ENCODE measurements at places on chromosomes 12 and 14.

- no peak for DNase-seq
Observed at GRCh38 chr12:83559650-83560049, 872.9 kb downstream of the TMTC2 start.

DNA sequence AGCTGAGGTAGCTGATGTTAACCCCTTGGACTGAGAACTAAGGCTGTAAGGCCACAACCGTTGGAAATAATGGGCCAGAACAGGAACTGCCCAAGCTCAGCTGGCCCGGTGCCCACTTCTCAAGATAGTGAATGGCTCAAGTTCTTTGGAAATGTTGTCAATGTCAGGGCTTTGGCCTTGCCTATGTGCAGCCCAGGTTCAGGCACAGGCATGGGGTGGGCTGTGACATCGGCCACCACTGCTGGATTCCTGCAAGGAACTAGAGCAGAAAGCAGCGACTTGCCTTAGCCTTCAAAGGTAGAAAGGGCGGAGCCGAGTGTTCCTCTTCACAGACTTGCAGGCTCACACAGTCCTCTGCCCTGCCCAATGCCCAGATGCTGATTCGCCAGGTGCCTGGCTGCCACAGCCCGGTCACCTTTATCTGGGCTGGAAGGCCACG, 291.2 kb downstream of the ZFP36L1 start:
- DNase-seq = no peak

GRCh38 chr12:26032719-26033241, 74.3 kb downstream of the RASSF8 start:
- no peak for DNase-seq

GRCh38 chr12:27284751-27285150, 40.7 kb downstream of the STK38L start:
- no peak for DNase-seq

DNA sequence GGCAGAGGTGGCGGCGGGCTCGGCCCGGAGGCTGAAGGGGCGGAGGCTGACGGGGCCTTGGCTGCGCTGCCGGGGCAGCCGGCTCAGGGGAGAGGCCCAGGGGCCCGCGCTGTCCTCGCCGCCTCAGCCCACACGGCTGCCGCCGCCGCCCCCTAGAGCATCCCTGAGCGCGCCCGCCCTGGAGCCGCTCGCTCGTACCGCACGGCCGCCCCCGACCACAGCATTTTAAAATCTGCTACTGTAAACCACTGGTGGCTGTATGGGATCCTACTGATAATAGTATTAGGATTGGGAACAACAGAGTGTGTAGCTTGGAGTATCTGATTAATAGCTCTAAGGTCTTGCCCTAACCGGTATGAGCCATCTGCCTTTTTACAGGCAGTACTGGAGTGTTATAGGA, 22.2 kb upstream of the EDDM3A start:
- DNase-seq = no peak

- DNase-seq = no peak
Observed at GRCh38 chr14:36057452-36058116, 118.9 kb downstream of the PTCSC3 start.

GRCh38 chr14:100905166-100905565, 1.6 kb upstream of the RTL1 start:
- no peak for DNase-seq

DNA sequence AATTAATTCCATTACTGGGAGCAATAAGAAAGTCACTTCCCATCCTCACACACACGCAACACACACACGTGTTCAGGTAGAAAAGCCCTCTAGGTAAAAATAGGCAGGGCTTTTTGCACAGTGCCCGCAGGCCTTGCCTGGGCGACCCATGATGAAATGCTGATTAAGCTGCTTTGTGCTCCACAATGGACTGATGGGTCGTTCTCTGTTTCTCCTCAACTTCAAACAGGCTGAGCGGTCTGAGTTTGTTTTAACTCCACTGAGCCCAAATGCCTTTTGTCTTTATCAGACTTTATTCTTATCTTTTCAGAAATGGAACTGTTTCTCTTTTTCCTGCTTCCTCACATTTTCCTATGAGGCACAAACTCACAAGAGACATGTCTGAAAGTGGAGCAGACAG, 9.4 kb upstream of the DACT1 start:
- DNase-seq = no peak

- peak; percentile 75 for DNase-seq
Observed at GRCh38 chr12:11719678-11720099, 70.2 kb downstream of the ETV6 start.

DNA sequence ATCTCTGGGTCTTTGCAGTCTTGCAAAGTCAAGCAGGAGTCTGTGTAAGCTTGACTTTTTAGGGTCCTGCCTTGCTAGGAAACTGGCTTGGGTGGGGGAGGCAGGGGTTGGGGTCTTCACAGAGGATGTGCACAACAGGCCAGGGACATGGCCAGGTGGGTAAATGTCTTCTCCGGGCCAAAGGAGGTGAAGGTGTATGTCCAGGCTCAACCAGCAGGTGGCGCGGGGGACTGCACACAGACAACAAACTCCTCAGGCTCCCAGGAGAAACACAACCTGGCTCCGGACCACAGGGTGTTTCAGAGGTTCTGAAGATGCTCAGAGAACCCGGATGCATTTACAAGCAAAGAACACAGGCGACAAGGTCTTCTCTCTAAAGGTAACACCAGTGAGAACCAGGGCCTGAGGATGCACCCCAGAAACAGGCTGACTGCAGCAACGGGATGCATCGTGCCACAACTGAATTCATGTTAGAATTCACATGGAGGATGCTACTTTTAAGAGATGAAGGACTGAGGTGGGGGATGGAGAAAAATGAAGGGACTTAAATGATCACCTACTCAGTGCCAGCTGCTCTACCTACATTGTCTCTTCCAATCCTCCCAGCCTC, 56.0 kb downstream of the PLEKHG3 start:
- DNase-seq = no peak

DNA sequence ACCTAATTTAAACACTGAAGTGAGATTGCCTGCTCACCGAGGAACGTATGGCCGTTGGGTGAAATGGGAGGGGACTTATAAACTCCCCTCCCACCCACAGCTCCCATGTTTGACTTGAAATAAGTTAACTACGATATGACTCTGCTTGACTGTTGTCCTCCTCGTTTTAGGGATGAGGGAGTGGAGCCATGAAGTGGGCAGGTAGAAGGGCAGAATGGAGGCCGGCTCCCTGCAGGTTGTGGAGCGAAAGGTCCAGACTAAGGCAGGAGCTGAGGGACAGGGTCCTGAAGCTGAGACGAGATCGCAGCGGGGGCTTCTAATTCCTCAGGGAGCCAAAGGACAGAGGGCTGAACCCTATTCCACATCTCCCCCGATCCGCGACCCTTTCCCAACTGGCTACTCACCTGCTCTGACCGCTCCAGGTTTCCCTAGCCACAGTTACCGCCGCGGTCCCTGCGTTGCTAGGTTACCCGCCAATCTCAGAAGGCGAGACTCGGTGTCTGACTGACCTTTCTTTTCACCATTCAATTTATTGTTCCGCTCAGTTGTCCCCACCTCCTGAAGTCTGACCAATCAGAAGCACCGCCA, 577 bp upstream of the TPCN1 start:
- DNase-seq = no peak

- DNase-seq = no peak
Observed at GRCh38 chr12:85713373-85713772, 122.8 kb downstream of the RASSF9 start.

DNA sequence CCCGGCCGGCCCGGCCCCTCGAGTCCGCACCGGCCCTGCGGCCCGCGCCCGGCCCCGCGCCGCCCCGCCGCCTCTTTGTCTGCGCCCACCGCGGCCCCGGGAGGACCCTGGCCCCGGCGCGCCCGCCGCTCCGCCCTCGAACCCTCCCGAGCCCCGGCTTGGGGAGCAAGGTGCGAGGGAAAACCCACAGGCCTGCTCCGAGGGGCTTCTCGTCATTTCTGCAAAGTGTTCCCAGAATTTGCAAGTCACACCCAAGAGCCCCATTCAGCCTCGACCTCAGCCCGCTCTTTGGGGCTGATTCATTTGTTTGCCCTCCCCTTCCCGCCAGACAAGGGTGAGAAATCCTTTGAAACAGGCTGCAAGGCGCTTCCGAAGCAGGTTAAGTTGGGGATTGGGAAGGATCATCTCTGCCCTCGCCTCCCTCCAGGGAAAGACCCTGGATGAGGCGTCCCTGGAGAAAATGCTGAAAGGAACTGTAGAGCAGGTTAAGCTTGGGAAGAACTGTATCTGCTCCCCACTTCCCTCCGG, 325 bp upstream of the CLIP1 start:
- DNase-seq = peak; percentile 11

DNA sequence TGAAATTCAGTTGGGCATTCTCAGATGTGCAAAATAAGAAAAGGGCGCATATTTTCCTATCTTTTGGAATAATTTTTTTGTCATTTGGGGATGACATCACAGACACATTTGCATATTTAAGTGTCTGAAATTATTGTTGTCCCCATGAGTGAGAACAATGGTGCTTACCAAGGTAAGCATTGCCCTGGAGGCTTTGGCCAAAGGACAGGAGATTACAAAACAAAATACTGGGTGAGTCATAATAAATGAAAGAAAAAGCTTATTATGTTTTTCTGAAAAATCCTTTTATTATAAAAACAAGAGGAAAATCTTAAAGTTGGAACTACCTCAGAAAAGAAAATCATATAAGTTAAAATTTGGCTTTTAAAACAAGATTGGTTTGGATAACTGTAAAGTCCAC, 254.9 kb downstream of the BTG1 start:
- DNase-seq = no peak

- DNase-seq = no peak
Observed at GRCh38 chr12:25843976-25844375, 114.5 kb upstream of the RASSF8 start.

GRCh38 chr12:12425616-12426015, 68.7 kb downstream of the BORCS5 start:
- DNase-seq = no peak

GRCh38 chr12:26097046-26097878, 27.6 kb downstream of the BHLHE41 start:
- DNase-seq = no peak

- DNase-seq = no peak
Observed at GRCh38 chr14:105840266-105841021, 314.1 kb downstream of the TMEM121 start.

- DNase-seq = peak; percentile 70
Observed at GRCh38 chr14:90644882-90645281, 171.3 kb downstream of the TTC7B start.

- DNase-seq = peak; percentile 23
Observed at GRCh38 chr12:93376436-93377251, 1.1 kb upstream of the NUDT4 start.

DNA sequence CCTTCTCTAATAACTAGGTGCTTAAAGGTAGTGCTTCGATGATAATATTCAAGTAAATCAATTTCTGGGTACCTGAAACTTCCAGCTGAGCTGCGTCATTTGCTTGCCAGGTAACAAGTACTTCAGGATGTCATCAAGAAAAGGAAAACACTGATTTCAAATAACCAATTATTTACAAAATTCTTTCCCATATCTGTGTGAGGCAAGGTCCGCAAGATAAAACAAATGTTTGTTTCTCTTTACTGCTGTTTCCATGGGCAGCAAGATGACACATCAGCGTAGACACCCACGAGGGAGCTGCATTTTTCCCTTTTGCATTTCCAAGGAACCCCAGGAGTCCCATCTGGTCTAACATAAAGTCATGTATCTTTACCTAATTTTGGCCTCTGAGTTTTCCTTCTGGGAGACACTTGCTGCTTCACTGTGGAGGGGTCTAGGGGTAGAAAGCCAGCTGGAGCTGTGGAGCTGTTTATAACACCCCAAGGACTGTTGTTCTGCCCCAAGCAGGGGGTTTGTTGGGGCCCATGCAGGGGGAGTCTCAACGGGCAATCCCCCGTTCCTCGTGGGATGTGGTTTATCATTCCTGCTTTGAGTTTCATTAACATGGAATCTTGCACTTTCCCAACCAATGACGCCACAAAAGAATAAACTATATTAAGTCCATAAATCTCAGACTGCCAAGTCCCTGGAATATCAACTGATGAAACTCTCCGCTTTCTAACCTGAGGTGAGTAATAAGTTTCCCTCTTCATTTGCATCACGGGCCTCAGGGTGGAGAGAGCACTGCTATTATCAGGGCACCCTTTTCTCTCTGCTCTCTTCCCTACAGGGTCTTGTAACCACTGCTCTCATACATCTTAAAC, 112.8 kb upstream of the PELI2 start:
- DNase-seq = no peak

DNA sequence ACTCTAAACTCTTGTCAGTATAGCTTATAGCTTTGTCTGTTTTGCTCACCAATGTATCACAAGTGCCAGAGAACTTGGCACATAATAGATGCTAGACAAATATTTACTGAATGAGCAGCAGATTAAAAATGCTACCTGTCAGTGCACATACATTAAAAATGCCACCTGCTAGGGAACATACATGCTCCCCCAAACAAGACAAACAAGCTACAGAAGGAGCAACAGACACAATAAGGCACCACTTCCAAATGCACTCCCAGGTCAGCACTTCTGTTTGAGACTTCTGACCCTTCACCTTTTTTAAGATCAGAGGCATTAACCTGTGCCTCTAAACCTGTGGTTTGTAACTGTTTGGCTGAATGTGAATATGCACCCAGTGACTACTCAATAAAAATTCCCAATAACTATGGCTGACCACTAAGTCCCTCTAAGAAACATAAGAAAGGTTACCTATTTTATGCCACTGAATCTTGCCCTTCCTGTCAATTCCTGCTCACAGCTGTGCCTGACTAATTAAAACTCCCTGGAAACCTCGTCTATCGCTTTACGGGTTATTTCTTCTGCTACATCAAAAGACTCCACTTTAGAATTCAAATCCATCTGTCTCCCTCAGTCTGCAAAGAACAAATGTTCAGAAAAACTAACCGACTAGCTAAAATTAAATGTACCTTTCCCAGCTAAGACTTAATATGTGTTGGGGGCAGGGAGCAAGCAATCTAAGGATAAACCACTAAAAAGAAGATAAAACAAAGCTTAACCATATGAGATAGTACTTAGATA, 41.0 kb downstream of the HECTD4 start:
- no peak for DNase-seq

GRCh38 chr12:126482238-126482889, 1417.1 kb downstream of the AACS start:
- DNase-seq = no peak

DNA sequence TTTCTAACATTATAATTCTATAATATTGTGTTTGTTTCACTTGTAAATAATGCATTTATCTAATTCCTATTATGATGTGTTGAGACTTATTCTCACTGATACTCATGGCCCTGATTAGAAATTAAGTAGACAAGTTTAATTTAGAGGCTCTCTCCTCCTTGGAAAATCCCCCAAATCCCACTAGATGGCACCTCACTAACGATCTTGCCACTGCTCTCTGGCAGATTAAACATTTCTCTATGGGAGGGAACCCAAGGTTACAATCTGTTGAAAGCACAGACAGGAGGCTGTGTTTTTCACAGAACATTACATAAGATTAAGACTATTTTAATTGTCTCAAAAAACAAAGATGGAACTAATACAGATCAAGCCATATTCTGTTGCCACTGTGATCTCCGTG, 318.7 kb downstream of the LRFN5 start:
- DNase-seq = no peak

DNA sequence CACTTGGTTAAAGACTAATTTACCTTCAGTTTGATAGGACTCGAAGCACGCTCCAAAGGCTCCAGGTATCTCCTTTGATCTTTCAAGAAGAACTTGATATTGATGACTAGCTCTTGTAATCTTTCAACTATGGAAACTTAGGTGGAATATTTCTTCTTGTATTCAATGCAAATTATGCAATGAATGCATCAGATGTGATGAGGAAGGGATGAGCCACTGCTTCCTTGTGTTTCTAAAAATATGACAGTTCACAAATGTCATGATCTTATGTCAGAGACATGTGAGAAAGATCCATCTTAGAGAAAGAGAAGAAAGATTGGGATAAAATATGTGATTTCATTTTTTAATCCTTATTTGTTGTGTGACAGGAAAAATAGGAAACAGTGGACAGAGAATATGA, 9.9 kb downstream of the RNASE9 start:
- DNase-seq = no peak

- no peak for DNase-seq
Observed at GRCh38 chr12:122843455-122843854, 8.2 kb downstream of the HIP1R start.
